ENCODE measurements at places on chromosomes 1 and 21. TPM values are rescaled to one million over a fixed set of nuclear protein-coding genes. Genes with fewer than 3 reads are reported as not detected.

DNA sequence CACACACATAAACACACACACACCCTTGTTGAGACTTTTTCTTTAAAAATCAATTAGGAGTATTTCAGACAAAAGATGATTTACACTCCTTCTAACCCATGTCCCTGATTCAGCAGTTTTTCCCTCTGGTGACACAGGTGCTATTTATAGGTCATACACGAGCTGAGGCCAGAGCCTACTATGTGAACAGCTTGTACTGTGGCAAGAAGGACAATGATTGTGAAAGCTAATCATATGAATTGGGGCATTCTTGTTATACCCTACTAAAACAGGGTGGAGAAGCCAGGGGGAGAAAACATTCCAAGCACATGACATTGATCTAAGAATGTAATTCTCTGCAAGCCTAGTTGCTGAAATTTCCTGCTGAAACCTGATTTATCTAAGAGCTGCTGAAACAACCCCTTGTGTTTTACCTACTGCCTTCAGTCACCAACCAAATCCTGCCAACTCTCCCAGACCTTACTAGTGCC, 60.3 kb downstream of the XCL1 start:
- no peak for DNase-seq

- no peak for DNase-seq
Observed at GRCh38 chr21:34679051-34679450, 10.3 kb downstream of the CLIC6 start.

GRCh38 chr1:15684468-15685291, 560 bp downstream of the PLEKHM2 start:
- DNase-seq = no peak

GRCh38 chr1:234262007-234262753, 111.1 kb upstream of the COA6 start:
- no peak for DNase-seq

DNA sequence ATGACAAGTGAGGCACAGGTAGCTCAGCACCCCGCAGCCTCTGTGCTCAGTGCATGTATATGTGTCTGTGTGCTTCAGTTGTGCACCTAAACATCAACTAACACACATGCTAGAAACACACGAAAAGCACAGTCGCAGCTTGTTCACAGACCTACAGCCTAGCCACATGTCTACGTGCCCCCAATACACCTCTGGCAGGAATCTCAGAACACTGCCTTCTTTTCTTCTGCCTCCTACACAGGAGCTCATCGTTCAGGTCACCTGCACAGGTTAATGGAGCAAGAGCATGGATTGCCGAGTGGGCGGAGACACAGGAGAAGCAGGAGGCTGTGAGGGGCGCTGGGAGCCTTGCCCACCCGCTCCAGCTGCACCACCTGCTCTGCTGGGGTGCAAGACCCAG, 31.7 kb downstream of the CTNNBIP1 start:
- DNase-seq = no peak

- no peak for DNase-seq
Observed at GRCh38 chr1:53964109-53964508, 18.0 kb downstream of the LRRC42 start.

DNA sequence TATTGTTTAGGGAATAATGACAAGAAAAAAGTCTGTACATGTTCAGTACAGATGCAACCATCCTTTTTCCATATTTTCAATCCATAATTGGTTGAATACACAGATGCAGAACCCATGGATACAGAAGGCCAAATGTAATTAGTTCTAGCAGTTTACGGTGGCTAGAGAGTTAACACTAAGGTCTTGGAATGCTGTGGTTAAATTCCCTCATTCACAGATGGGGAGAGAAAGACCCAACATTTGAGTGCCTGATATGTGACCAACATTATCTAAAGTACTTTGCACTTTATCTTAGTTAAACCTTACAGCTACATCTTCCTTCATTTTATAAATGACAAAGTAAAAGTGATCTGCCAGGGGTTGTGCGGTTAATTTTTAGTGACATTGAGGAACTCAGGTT, 5.3 kb downstream of the SCMH1 start:
- DNase-seq = no peak

DNA sequence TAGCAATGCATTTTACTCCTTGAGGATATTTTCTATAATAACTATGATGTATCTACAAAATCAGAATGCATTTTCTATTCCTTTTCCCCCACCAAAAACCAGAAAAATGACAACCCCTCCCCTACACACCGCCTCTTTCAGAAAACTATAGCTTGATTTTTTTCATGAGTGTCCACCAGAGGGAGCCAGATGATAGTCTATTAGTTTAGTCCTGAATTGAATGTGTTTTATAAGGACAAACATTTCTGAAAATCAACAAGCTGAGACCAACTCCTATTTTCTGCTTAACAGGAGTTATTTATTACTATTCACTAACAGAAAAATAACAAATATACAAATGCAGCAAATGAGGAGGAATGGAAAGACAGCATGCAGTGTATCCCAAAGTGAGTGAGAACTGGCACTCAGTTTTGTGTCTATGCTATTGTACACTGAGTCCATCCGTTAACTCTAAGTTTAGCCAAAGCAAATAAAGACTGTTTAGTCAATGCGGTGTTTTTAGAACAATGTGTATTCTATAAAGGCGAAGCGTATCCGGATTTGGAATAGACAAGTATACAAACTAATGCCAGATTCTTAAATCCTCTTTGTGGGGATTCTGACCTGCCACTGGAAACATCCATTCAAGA, 182.6 kb downstream of the VAV3 start:
- DNase-seq = peak; percentile 71

GRCh38 chr1:23521588-23521987, 9.4 kb downstream of the E2F2 start:
- no peak for DNase-seq

DNA sequence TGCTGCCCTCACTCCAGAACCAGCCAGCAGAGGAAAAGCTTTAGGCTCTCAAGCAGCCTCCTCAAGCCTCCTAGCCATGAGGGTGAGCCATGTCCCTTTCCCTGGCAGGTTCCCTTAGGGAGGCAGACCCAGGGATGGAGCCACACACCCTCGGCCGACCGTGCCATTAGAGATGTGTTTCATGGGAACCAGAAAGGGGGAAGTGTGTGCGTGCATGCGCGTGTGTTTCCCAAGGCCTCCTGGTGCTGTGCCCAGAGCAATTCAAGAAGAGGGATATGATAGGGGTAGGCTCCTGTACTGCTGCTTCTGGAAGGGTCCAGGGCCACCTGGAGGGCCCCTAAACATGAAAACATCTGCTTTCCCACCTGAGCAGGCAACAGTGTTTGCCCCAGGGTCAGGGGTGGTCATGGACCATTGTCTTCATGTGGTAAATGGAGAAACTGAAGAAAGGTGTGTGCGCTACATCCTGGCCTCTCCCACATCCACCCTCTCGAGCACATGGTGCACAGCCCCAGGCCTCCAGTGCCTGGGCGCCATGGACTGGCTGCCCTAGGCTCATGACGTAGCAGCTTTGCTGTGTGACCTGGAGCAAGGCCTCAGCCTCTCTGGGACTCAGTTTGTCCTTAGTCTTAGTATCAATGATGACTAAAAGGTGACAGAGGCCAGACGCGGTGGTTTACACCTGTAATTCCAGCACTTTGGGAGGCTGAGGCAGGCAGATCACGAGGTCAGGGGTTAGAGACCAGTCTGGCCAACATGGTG, 48.1 kb downstream of the SYF2 start:
- DNase-seq = no peak

- no peak for DNase-seq
Observed at GRCh38 chr1:76106719-76107235, 32.2 kb downstream of the ST6GALNAC3 start.

NUP210L gene
- polyA plus RNA-seq = 0.17 TPM

GPR89B gene
- polyA plus RNA-seq = 58.7 TPM

UBASH3A gene
- not detected for polyA plus RNA-seq

COP1 gene
- polyA plus RNA-seq = 69.1 TPM

DOCK7 gene
- 74.6 TPM for polyA plus RNA-seq

B3GALT5 gene
- polyA plus RNA-seq = 1.8 TPM

EIF2D gene
- 88.1 TPM for polyA plus RNA-seq

Measured in left kidney (tissue), 8 donors.